NCI-H446 (cell line): ENCODE measurements at places on chromosomes 1 and 21.

DNA sequence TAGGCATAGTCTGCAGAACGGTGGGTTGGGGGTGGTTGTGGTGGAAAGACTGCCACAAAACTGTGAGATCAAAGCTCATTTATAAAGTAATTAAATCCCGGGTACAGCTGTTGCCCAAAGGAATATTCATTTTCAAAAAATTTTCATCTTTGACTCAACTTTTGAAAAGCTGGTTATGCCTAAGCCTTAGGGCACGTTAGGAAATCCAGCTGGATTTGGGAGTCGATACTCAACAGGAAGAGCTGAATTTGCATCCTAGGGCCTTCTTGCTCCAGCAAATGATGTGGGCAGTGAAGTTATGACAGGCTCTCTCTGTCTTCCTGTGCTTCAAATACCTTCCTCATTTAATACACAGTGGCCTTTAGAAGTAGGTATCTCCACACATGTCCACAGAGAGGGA, 31.7 kb downstream of the ZP4 start:
- DNase-seq, result no peak

DNA sequence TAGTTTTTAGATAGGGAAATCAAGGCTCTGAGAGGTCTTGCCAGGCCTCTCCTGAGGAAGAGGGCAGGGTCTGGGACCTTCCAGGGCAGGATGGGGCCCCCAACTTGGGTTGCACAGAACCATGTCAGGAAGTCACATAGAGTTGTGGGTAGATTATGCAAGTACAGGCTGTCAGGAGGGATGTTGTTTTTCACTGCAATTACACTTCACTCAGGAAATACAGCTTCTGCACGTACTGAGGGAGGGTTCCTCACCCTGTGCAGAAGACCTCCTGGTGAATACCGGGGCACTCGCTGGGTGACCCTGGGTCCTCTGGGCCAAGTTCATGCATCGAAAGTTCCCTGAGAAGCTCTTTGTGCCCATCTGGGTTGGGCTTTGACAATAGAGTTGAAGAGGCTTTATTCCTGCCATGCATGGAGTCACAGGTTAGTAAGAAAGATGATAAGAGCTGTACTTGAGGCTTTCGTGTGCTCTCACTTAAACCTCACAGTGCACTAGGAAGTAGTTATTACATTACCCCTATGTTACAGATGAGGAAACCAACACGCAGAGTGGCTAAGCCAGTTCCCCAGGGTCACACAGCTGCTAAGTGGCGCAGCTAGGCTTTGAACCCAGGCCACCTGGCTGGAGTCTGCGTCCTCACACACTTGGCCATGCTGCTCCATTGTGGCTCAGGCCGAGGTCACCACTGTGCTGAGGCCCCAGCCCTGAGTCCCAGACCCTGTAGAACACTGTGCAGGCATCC, 16.2 kb upstream of the TNFRSF1B start:
- no peak for DNase-seq

DNA sequence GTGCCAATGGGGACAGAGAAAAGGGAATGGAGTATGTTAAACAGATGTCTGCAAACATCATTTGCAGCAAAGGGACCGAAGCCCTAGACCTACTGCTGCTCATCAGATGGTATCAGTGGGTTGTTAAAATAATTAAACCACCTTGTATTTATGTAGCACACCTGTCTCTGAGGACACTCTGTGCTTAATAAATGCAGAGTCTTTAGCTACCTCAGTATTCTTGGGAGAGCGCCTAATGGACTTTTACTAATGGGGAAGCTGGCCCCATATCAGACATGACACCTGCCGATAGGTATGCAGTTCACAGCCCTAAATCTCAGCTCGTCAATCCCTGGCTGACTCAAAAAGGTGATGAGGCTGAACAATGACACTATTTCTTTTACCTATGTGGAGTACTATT, 54.4 kb downstream of the SYT6 start:
- no peak for DNase-seq

DNA sequence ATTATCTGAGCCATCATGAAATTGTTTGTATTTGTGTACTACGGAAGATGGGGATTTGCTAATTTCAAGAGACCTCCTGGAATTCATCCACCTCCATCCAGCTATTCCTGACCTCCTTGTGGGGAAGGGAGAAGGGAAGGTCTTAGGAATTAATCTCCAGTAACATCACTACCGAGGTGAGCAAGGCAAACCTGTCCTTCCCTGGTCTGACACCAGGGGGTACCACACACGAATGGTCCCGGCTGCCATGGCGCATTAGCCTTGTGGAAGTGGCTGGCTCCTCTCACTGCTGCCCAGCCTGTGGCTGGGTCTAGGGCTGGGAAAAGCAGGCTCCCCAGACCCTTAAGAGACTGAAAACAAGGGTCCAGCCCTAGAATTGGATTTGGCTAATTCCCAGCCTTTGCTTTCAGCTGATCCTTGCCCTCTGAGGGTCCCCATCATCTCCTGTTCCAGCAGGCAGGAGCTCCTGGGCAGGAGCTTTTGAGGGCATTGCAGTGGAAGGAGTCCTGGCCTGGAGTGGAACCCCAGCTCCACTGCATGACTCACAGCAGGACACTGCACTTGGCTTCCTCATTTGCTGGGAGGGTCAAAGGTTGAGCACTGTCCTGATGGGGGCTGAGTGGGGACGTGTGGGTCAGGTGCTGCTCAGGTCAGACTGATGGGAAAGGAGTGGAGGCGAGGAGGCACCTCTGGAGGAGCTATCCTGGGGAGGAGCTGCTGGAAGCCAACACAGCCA, 34.8 kb downstream of the RIMS3 start:
- DNase-seq, result no peak

GRCh38 chr1:12567288-12567819, 50.7 kb downstream of the DHRS3 start:
- DNase-seq, result no peak

GRCh38 chr1:33455539-33456501, 16.6 kb upstream of the ZSCAN20 start:
- no peak for DNase-seq

DNA sequence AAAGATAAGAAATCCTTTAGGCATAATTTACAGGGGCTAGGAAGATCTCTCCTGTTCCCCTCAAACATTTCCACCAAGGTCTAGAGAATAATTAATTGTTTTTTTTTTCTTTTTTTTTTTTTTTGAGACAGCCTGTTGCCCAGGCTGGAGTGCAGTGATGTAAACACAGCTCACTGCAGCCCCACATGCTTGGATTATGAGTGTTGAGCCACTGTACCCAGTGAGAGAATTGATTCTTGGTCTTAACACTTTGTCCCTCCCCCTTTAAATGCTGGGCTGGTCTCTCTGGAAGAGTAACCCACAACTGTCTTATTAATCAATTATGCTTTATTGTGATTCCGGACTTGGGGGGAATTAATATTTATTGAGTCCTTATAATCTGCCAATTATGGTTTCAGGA, 33.4 kb downstream of the ATF3 start:
- DNase-seq, result no peak

GRCh38 chr1:239987103-239987745, 104.5 kb upstream of the FMN2 start:
- DNase-seq, result peak; percentile 33

DNA sequence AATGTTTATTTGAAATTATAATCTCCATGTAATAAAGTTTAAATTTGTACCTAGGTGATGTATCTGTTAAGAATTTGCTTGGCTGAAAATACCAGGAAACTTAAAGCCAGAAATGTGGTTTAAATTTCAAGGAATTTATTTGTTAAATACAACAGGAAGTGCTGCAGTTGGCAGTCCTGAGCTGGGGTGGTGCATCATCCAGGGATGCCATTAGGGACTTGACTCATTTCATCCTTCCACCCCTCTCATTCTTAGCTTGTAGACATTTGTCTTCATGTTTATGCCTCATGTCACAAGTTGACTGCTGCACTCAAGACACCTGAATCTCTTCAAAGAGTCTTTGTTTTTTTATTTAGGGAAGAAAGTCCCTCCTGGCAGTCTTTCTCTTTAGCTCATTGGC, 175.9 kb downstream of the LHX8 start:
- DNase-seq, result no peak

- no peak for DNase-seq
Observed at GRCh38 chr1:109975718-109976117, 8.8 kb upstream of the AHCYL1 start.

DNA sequence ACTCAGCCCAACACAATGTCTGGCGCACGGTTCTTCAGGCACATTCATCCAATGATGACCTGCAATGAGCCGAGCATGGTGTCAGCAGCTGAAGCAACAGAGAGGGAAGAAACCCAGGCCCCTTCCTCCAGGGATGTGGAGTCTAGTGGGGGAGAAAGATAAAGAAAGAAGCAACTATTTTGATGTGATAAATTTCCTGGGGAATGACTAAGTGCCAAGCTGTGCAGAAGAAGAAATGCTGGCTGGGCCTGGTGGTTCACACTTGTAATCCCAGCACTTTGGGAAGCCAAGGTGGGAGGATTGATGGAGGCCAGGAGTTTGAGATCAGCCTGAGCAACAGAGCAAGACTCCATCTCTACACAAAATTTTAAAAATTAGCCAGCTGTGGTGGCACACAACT, 561.8 kb downstream of the KIF26B start:
- no peak for DNase-seq

- DNase-seq, result no peak
Observed at GRCh38 chr1:81664341-81664740, 136.4 kb upstream of the ADGRL2 start.

- no peak for DNase-seq
Observed at GRCh38 chr1:32208469-32208868, 420 bp upstream of the DCDC2B start.
